ENCODE measurements at places on chromosomes 6 and 20. TPM values are rescaled to one million over a fixed set of nuclear protein-coding genes. Genes with fewer than 3 reads are reported as not detected.

GPX5 gene
- total RNA-seq: not detected

DNA sequence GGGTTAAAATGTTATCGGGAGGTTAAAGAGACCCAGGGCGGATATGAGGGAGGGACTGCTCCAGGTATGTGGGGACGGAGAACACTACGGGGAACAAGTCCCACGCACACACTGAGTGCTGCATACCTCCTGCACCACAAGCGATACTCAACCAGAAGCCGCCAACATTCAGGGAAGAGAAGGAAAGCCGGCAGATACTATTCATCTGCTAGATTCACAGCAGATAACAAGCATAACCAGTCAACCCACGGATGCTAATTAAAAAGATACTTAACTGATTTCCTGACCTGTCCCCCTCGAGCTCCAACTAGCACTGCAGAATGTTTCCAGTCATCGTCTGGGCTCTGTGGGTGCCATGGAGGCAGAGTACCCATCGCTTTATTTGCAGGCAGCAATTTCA, 45.1 kb upstream of the RPS6KA2 start:
- no peak for DNase-seq

C20orf204 gene
- 1.8 TPM for total RNA-seq

- no peak for DNase-seq
Measured at GRCh38 chr20:44914924-44915323, 5.1 kb downstream of the PABPC1L start.

DNA sequence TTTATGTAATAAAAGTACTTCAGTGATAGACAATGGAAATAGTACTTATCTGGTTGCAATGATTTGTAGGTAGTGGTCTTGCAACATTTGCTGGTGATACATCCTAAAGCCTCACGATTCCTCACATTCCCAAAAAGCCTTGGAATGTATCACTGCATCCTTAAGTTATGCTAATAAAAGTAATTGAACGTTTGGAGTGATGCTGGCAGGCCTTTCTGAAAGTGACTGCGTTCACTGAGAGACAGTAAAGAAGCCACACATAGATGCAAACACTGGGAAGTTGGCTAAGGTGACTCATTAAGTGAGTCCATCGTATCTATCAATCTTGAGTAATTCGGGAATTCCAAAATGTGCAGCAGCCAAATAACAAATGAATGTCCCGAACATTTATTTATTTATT, 444.1 kb upstream of the SOX4 start:
- no peak for DNase-seq

OXT gene
- total RNA-seq: 0.66 TPM

MICB gene
- total RNA-seq: 1.3 TPM

TCF21 gene
- total RNA-seq: 14.3 TPM

DNA sequence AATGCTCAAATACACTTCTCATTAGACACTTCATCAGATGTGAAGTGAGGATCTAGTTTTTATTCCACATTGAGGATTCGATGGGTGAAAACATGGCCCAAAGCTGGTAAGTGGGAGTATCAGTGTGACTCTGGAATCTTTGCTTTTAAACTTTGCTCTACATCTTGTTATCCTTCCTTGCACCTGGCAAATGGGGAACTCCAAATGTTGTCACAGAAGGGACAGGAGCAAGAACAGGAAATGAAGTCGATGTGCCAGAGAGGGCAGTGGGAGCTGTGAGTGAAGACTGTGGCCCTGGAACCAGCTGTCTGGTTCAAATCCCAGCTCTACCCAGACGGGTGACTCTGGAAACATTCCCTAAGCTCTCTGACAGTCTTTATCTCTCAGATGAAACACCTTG, 86.7 kb upstream of the AGPAT4 start:
- no peak for DNase-seq

RAD21L1 gene
- not detected for total RNA-seq

- no peak for DNase-seq
Measured at GRCh38 chr20:47231382-47232039, 125.0 kb downstream of the ZMYND8 start.

DNA sequence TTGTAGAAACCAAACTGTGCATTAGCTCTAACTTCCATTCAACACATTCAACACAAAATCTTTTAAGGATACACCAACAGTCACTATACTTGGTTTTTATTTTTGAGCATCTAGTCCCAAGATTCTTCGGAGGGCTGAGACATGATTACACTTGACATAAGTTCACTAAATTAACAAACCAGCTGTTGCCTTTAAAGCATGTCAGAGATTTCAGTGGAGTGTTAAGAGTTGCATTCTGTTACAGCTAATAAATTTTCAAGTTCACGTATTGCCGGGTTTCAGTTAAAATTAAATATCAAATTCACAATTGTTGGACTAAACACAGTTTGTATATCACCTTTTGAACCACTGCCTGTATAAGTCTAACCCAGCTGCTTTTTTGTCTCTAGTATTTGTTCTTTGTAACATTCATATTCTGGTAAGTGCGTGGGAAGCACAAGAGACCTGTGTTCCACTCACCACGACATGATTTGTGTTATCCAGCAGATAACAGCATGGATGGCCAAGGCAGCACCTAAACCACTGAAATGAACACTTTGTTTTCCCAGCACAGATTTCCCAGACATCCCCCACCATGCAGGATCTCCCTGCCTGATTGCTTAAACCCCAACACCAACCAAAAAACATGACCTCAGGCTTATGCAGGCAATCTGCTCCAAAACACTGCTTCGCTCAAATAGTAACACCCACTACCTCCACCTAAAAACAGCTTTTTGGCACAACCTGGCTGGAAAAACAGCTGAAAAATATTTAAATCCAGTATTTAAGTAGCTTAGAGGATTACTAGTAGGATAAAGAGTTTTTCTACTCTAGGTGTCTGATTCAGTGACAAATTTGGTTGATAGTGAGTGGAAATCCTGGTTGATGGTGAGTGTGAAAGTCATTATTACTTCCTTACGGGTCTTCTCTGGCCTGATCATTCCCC, 286.5 kb upstream of the NT5E start:
- no peak for DNase-seq

DNA sequence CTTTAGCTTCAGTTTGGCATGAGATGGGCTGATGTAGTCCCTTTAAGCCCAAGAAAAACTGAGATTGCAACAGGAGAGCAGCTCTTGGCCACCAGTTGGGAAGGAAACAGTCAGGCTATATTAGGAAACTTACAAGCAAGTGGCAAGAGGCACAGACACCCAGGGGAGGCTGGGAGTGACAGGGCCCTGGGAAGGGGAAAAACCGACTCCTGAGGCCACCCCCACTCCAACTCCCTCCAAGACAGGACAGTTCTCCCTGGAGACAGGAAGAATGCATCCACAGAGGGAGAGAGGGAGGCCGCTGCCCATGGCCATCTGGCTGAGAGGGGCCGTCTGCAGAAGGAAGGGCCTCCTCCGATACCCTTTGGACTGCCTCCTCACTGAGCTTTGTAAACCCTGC, 20.5 kb downstream of the JPH2 start:
- no peak for DNase-seq

DNA sequence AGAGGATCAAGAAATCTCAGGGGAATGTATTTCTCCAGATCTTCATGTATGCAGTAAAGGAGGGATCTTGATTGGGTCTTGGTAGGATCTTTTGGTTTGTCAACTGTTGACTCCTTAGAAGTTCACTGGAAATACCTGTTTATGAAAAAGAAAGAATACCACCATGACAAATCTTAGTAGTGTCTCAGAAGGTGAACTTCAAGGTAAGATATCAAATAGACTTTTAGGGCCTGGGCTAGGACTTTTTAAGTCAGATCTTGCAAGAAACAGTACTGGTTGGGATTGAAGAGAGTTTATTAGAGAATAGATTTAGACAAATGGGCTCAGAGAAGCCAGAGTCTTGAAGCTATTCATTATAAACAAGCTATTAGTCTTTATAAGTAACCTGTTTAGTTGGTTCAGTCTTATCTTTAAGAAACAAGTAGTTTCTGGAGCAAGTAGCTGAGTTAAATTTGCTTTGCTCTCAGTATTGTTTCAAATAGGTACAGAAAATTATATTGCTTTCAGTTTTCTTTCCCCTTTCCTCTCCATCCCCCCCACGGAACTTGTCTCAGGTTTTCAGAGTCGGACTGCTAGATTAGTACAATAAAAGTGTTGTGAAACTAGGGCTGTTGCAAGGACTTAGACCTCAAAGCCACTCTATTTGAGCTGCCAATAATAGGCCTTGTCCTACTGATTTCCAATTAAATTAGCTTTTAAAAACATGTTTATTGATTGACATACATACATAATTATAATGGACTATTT, 529.1 kb upstream of the CITED2 start:
- peak; percentile 69 for DNase-seq

PHACTR3 gene
- 1.1 TPM for total RNA-seq

C20orf202 gene
- 0.48 TPM for total RNA-seq

SLC24A3 gene
- total RNA-seq: 34.9 TPM

- DNase-seq: no peak
Measured at GRCh38 chr6:13369591-13369990, 41.3 kb upstream of the TBC1D7 start.

TMEM244 gene
- total RNA-seq: not detected

CST7 gene
- total RNA-seq: 1.7 TPM

DNA sequence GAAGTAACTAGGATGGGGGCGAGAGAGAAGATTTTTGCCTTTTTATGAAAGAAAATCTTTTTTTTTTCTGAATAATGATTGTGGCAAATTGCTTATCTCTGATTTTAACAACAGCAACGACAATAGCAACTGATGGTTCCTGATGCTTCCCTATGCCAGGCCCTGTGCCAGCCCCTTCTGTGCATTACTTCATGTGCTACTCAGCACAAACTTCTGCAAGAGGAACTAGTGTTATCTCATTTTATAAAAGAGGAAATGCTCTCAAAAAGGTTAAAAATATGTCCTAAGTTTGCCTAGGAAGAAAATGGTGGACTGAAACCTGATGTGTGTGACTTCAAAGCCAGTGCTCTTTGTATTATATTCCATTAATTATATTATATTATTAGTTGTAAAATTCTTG, 74.0 kb upstream of the RALGAPA2 start:
- DNase-seq: no peak

DNA sequence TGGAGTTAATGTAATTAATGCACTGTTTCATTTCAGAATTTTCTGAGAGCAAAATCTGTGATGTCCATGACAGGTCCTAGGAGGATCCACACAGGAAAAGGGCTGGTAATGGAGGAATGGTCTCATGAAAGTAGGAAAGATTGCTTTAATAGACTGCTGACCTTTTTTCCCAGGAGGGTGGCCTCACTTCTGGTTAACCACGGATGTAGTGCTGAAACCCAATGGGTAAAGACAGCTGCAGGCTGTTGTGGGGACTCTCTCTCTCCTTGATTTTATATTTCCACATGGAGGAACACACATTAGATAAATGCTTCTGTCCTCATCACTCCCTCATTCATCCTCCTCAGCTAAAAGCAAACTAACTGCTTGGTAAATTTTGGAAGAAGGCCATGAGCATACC, 23.6 kb upstream of the RIPOR2 start:
- no peak for DNase-seq

NCR2 gene
- total RNA-seq: 0.25 TPM

GRCh38 chr6:166417285-166417691, 34.5 kb upstream of the MPC1 start:
- no peak for DNase-seq

DNA sequence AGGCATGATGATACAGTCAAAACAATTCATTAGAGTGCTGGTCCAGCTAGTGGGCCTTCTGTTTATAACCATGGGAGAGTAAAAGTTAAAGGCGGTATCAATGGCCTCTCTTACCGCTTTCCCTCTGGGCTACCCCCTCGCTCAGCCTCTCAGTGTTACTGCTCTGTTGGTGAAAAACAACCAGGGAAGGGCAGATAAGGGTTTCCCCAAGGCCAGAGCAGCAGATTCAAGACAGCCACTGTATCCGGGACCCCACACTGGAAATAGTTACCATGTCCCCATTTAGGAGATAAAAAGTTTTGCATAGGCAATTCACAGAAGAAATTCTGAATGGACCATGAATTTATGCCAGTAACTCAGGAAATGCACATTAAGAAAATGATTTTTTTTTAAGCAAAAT, 13.4 kb downstream of the SCGN start:
- no peak for DNase-seq

DNA sequence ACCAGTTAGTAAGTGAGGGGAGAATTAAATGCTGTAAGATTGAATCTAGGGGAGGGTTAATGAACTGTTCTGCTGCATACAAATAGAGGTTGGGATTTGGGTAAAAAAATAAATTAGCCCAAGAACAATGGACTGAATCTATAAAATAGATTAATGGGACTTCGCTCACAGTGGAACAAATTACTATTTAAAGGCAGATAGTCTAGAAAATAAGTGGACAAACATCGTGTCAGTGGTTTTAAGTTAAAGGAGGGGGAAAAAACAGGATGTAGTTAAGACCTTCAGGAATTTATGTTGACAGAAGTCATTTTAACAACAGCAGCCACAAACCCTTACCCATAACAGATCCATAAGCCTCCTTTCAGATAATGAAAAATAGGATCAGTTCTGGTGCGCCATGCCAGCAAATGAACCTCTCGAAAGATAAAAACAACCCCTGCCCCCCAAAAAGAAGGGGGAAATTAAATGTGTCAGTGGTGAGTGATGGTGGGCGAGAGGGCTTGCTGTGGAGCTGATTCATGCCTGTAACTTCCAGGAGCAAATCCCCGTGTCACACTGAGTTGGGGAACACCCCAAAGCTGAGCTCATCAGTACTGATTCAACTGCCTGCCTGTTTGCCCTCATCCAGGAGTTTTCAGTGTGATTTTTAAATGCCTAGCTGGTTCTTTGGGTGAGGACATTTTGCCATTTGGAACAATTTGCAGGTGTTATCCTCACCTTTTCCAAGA, 86.8 kb downstream of the PPP1R14C start:
- no peak for DNase-seq

NOL4L gene
- total RNA-seq: 46.1 TPM

DNA sequence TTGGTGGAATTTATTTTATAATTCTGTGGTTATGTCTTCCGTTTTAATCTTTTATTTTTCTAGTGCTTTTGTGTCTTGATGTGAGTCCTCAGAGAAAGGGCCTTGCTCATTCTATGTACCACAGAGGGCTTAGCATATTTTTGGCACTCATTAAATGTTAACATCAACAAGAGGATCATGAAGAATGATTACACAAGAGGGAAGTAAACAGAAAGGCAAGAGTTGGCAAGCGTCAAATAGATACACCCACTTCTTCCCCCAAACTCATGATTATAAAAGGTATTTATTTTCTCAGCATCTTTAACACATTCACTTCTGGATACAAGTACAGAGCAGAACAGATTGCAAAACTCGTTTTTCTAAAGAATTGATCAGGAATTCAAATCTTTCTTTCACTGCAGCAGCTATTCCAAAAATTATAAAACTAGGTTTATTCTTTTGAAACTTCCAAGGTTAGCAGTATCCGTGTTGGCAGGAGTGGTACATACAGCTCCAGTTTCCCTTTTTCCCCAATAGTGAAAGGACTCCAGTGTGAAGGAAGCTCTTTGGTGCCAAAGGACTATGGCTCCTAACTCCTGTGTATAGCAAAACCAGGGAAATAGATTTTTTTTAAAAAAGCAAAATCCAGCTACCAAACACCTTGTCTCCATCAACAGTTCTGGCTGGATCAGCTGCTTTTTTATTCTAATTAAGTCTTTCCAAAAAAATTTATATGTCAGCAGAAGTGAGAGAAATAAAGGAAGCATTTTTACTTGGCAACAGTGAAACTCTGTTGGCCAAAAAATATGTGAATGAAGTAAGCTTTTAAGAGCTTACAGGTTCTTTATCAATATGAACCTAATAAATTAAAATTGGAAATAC, 221.9 kb downstream of the ADGRG6 start:
- no peak for DNase-seq

ABHD16B gene
- not detected for total RNA-seq

GRCh38 chr20:44217342-44218092, 6.9 kb upstream of the OSER1 start:
- DNase-seq: peak; percentile 92

METTL24 gene
- total RNA-seq: 23.5 TPM

GRCh38 chr20:45555198-45555597, 8.0 kb upstream of the EPPIN start:
- no peak for DNase-seq

Measured in mucosa of descending colon (tissue), 3 donors.